ENCODE measurements at places on chromosomes 2 and 18.
A peak's percentile ranks its signal among the peaks of the same experiment; 100 is the strongest.

- DNase-seq = no peak
These were observed 15.7 kb downstream of the IGFBP5 start for GRCh38 chr2:216679658-216680024.

GRCh38 chr2:25957743-25958142 lies 24.6 kb downstream of the KIF3C start:
- DNase-seq = no peak

GRCh38 chr2:183530333-183530901 lies 406.2 kb downstream of the NUP35 start:
- no peak for DNase-seq

DNA sequence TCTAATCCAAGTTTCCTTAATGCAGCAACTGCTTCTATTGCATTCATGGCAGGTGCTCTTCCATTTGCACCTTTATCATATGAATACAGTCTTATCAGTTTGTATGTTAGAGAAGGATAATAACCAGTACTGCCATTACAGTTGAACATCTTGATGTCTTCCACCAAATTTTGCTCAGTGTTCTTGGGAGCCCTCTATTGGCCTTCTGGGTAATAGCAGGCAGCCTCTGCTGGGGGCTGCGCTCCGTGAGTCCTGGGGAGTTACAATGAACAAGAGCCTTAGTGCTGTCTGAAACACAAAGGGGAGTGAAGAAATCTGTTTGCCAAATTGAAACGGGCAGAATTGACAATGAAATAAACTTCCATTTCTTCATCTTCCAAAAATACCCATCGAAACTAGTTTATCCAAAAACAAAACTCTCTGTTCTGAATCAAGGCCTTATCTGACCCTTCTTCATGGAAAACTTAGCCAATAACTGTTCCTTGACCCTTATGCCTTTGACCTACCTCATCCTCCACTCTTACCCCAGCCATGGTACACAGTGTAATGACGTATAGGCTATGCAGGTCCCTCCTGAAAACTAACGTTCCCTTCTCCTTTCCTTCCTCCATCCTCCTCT lies 79.9 kb downstream of the ALK start:
- peak; percentile 44 for DNase-seq

GRCh38 chr2:241149675-241149924 lies 328 bp upstream of the PASK start:
- no peak for DNase-seq

GRCh38 chr2:16152928-16153753 lies 212.8 kb downstream of the MYCN start:
- no peak for DNase-seq

GRCh38 chr18:11937874-11938478 lies 29.9 kb upstream of the MPPE1 start:
- DNase-seq = peak; percentile 69

DNA sequence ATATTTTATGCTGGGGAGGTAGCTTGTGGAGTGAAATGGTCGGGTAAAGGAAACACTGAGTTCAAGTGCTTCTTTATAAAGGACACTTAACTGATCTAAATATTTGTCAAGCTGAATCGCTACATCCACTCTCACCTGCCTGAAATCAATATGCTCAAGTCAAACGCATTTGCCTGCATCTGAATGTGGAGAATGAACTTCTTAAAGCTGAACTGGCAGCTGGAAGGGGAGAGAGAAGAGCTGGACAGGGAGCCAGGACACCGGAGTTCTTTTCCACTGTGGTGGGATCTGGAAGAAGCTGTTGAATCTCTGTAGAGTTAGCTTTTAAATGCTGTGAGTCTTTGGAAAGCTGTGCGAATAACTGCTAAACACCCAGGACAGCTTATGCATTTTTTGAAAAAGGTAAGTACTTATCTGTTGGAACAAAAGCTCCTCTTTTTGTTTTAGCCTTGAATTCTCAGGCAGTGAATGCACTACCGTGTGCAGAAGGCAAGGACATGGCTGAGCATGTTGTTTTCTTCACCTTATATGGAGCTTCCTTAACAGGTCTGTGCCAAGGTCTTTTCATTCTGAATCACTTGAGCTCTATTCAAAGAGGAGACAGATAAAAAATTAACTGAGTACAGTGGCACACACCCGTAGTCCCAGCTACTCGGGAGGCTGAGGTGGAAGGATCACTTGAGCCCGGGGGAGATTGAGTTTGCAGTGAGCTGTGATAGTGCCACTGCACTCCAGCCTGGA lies 74.2 kb upstream of the KLF7 start:
- DNase-seq = no peak

DNA sequence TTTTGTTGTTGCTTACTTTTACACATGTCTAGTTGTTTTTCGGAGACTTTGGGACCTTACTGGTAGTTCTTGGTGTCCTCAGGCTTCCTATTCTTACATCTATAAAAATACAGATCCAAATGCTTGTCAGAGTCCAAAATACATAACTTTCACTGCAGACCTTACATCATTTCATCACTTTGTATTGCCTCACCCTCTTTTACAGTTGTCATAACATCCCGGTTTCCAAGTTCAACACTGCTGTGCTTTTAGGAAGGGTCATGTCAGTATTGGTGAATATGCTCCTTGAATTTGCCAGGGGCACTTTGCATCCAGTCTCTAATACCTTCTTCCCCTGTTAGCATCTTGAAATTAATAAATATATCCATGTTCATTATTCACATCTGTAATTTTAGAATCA lies 518.2 kb upstream of the RAB12 start:
- no peak for DNase-seq

Data from NCI-H446 (cell line).